ENCODE measurements at places on chromosomes 1 and 21. TPM values are rescaled to one million over a fixed set of nuclear protein-coding genes. Genes with fewer than 3 reads are reported as not detected.

PDC gene
- total RNA-seq: not detected

KIF17 gene
- 2.4 TPM for total RNA-seq

BACE2 gene
- 23.2 TPM for total RNA-seq

RGS5 gene
- total RNA-seq: 4.6 TPM

PLCH2 gene
- total RNA-seq: 2.0 TPM

CHI3L2 gene
- not detected for total RNA-seq

UMODL1 gene
- not detected for total RNA-seq

BRINP3 gene
- not detected for total RNA-seq

GNG12 gene
- total RNA-seq: 49.6 TPM

ANGPTL3 gene
- total RNA-seq: 0.07 TPM

ACBD6 gene
- total RNA-seq: 43.2 TPM

GPR61 gene
- not detected for total RNA-seq

PRR9 gene
- not detected for total RNA-seq

SERINC2 gene
- total RNA-seq: 50.1 TPM

LRRC53 gene
- total RNA-seq: not detected

GRIK3 gene
- total RNA-seq: not detected

RIMS3 gene
- total RNA-seq: 9.0 TPM

GJA5 gene
- total RNA-seq: not detected

RHOU gene
- total RNA-seq: 4.0 TPM

KDF1 gene
- 23.0 TPM for total RNA-seq

PADI4 gene
- total RNA-seq: 0.44 TPM

Measured in HCT116 (cell line).